ENCODE measurements at places on chromosomes 1 and 21.

DNA sequence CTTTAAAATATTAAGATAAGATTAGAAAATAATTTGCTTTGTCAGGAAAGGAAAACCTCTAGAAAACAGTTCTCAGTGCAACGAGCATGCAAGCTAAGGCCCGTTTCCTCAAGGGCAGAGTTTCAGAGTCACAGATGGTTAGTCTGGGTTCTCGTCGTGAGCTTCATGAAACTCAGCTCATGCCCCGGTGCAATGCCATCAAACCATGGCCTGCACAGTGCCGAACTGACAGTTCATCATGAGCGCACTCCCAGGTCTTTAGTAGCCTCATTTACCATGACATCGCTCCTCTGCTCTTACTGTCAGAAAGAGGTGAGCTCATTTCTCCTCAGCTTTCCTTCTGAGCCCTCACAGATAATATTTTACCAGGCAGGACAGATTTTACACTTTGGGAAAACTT lies 319.2 kb downstream of the NTNG1 start:
- no peak for DNase-seq

DNA sequence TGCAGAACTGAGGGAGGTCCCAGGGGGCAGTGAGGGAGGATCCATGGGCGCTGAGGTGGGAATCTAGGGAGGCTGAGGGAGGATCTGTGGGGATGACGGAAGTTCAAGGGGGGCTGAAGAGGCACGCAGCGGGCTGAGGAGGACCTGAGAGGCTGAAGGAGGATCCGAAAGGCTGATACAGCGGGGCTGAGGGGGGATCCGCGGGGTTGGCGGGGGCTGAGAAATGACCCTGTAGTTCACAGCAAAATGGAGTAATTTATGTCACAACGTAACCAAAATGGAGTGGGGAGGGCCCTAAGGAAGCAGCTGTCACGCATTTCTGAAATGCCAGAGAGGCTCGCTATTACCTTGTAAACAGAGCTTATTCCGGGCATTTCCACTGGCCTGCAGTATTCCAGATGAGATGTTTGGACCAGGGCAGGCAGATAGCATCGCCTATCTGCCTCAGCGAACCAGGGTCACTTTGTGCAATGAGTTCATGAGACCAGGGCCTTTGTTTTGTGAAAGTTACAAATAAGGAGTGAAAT lies 926 bp upstream of the MRPL55 start:
- no peak for DNase-seq

DNA sequence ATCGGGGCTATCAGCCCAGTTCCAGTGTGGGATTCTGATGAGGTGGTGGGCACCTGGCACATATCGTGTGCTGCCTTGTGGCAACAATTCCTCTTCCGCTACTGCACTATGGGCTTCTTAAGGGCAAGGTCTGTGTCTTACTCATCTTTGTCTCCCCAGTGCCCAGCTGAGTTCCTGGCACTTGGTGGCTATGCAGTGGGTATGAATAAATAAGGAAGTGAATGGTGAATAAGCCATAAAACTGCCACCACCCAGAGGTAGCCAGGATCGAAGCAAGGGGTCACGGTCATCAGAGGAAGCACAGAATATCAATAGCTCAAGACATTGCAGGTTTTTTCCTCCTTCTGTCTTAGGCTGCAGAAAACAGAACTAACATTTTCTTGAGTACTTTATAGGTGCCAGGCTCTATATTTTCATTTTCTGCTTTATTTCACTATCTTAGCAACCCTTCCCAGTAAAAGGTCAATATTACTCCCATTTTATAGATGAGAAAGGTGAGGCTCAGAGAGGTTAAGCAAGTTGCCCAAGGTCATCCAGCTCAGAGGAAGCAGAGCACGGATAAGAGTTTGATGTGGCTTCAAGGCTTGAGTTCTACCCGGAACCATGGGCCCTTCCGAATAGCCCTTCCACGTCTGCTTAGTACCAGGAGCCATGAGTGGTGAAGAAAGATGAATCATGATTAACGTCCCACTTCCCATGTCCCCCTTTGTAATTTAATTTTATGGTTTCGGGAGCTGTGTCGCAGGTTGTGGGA lies 10.2 kb downstream of the C1orf94 start:
- DNase-seq: no peak

- DNase-seq: no peak
These were observed 250.1 kb downstream of the KAZN start for GRCh38 chr1:14848625-14849024.

DNA sequence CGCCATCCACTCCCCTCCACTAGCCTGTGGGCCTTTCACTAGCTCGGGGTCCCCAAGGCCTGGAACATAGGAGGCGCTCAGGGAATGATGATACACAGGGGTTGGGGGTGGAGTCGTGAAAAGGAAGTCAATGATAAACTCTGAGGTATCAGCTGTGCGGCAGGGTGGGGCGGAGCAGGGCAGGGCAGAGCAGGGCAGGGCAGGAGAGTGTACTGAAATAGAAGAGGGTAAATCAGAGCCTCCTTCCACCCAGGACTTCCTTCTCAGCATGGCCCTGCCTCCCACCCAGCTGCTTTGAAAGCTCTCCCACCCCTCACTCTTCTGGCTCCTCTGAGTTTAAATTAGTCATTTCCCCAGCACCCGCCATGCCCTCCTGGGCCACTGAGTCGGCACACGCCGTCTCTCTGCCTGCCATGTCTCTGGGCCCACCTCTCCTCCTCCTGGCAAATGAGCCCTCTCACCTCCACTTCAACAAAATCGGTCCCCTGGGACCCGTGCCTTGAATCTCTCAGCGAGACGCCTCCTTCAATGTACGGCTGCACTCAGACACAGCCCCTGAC lies 16.9 kb downstream of the CAPZB start:
- DNase-seq: peak; percentile 54

GRCh38 chr1:71656902-71657301 lies 576.1 kb upstream of the ZRANB2 start:
- DNase-seq: no peak

DNA sequence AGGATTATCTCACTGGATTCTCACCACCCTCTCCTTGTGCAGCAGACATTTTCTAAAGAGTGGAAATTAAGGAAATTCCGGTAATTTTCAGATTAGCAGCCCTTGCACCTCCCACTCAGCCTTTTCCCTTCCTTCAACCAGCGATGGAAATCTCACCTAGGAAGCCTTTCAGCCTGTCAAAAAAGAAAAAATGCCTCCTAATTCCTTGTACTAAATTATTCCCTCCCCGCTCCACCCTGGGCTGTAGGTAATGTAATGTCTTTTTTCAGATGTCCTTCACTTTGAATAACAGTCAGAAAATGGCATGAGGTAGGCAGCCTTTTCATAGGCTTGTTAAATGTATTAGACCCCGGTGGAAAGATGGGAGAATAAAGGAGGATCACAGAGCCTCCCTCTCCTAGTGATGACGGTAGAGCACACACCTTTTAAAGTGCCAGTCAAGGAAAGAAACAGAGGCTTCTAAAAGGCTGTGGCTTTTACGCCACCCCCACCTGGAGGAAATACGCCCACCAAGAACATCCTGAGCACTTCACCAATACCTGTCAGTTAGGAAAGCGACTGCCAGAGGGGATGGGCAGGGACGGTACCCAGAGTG lies 62.8 kb upstream of the NEK2 start:
- no peak for DNase-seq

DNA sequence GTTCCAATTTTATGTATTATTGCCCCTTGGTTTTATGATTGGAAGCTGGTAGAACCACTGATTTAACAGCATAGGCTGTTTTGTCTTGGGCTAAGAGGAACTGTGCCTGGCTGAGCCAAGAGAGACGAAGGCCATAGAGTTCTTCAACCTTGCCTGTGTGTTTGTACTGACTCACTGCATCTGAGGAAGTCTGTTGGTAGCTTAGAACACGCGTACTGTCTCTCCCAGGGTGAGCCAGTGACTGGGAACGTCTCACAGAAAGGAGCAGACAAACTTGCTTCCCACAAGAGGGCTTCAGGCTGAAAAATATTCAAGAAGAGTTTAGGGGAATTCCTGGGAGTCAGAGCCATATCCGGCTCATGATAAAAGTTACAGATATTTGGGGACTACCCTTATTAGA lies 14.9 kb downstream of the TMEM51 start:
- no peak for DNase-seq

- DNase-seq: no peak
These were observed 61.4 kb downstream of the ALG6 start for GRCh38 chr1:63428815-63429214.

GRCh38 chr1:7896994-7897393 lies 43.6 kb downstream of the TNFRSF9 start:
- no peak for DNase-seq

DNA sequence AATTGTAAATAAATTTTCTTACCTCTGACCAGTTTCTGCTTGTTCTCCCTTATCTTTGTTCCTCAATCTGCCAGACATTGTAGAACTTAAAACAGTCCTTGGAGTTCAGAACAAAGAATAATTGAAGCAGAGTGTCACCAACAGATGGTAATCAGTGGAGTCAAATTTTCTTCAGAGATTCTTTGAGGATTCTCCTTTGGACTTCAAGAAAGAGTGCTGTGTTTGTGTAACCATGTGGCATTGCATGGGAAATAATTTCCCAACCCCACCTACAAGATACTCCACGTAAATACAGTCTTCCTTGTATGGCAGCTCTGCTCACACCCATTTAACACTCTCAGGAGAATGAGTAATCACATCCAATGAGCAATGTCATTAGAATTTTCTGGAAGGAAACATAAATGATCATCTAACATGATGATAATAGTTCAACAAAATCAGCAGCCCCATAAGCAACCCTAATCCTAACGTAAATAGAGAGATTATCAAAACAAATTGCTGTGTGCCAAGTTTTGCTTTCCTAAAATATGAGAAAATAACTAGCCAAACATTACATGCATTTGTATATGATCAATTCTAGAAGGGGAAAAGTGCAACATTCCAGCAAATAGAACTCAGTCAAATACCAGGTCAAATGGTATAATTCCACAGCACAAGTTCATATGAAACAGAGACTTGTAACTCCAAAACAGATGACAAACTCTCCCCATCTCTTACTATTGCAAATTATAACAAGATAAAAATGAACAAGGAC lies 6.9 kb upstream of the DENND1B start:
- no peak for DNase-seq

DNA sequence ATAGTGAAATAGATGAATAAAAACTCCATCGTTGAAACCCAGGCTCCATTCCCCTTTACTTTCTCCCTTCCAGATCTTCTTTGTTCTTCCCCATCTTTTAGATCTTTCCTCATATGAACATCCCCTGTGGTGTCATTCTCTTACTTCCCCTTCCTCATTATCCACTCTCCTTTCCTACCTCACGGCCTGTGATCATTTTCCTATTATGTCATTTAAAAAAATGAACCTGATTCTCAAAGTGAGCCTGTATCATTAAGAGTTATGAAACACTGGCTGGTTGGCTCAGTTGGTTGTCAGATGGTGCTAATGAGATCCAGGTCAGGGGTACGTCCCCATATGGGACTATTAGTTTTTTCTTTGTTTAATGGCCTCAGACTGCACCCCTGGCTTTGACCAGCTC lies 38.3 kb downstream of the TCEANC2 start:
- DNase-seq: no peak

DNA sequence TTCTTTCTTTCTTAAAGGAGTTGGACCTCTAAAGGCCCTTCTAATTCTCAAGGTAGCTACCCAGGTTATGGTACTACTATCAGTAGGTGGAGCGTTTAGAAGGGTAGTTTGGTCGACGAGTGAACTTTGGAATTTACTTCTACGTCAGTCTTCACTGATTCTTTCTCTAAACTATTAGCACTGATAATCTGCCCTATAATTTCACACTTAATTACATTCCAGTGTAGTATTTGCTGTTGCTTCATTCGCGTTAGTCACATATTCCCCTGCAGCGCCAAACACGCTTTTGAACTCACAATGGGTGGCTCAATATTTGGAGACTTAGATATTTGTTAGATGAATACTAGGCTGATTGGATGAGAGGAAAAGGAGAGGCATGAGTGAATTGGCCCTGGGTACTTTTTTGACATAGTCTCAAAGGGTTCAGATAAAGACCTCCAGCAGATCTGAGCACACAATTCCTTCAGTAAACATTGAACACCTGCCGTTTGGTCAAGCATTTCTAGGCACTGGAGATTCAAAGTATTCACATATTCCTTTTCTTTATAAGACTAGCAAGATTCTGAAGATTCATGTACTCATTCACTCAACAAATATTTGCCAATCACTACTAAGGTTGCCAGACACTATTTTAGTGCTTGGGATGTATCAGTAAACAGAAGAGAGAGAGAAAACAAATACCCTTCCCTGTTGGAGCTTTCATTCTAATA lies 929 bp upstream of the FOXJ3 start:
- DNase-seq: peak; percentile 26

- no peak for DNase-seq
These were observed 80.8 kb downstream of the STUM start for GRCh38 chr1:226629210-226629895.

- no peak for DNase-seq
These were observed 41.0 kb downstream of the ZFYVE9 start for GRCh38 chr1:52182874-52183400.

DNA sequence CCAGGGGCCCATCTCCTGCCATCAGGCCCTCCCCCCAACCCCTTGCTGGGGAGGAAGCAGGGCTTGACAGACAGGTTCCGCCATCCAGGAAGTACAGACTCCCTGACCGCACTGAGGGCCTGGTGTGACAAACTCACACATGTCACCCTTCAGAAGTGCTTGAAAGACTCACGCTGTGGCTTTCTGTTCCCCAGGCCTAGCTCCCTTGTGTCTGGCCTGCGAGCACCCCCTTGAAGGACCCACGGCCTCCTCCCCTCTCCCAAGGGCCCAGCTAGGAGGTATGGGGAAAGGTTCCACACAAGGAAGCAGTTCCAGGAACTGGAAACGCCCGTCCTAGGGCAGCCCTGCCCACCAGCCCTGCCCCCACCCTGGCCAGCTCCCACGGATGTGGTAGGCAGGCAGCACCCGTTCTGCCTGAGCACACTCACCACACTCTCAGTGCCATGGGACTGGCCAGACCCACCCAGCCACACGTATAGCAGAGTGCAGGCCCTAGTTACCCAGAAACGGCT lies 26.7 kb downstream of the SLC2A1 start:
- peak; percentile 93 for DNase-seq

DNA sequence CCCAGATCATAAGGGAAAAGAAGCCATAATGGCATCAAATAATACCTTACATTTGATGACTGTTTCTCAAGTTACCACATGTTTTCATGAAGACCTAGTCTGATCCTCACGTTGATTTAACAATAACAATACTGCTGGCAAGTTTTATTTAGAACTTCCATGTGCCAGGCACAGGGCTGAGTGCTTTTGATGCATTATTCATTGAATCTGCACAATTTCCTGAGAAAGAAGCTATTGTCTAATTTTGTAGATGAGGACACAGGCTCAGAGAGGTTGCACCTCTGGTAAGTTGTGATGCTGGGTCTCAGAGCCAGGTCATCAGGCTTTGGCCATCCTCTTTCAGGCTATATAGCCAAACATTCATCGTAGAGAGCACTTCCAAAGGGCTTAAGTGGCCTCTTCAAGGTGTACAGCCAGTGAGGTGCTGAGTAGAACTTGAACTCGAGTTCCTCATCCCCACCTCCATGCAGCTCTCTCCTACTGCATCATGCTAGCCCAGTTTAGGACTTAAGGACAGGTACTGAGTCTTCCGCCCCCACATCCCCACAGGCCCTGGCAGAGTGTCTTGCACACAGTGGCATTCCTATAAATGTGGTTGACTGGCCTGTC lies 8.3 kb upstream of the PEF1 start:
- DNase-seq: no peak

Data from NB4 (cell line).